ENCODE measurements at places on chromosomes 6 and 20. TPM values are rescaled to one million over a fixed set of nuclear protein-coding genes. Genes with fewer than 3 reads are reported as not detected.

Gene SLC22A3
- total RNA-seq, result 17.4 TPM

Gene TRIM31
- not detected for total RNA-seq

Gene SMIM29
- 23.2 TPM for total RNA-seq

Gene PI3
- not detected for total RNA-seq

- no peaks in the 10 kb centered on the region for H3K27me3 ChIP-seq
- H3K4me1 ChIP-seq, result no peaks in the 10 kb centered on the region
- H3K36me3 ChIP-seq, result no peaks in the 10 kb centered on the region
- no peak for DNase-seq
These were observed 48.1 kb upstream of the TNFRSF21 start for GRCh38 chr6:47357827-47358226.

GRCh38 chr6:95365454-95365853, 211.9 kb upstream of the MANEA start:
- H3K4me3 ChIP-seq, result no peak overlapping the region
- no peaks in the 10 kb centered on the region for H3K36me3 ChIP-seq
- H3K27me3 ChIP-seq, result no peaks in the 10 kb centered on the region
- DNase-seq, result no peak

DNA sequence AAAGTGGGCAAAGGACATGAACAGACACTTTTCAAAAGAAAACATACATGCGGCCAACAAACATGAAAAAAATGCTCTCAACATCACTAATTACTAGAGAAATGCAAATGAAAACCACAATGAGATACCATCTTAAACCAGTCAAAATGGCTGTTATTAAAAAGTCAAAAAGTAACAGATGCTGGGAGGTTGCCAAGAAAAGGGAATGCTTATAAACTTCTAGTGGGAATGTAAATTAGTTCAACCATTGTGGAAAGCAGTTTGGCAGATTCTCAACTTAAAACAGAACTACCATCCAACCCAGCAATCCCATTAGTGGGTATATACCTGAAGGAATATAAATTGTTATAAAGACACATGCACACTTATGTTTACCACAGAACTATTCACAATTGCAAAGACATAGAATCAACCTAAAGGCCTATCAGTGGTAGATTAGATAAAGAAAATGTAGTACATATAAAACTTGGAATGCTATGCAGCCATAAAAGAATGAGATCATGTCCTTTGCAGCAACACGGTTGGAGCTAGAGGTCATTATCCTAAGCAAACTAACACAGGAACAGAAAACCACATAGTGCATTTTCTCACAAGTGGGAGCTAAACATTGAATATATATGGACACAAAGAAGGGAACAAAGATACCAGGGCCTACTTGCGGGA, 16.3 kb downstream of the CENPQ start:
- no peaks in the 10 kb centered on the region for H3K4me1 ChIP-seq
- DNase-seq, result no peak
- H3K36me3 ChIP-seq, result peaks cover 11% of the 10 kb centered on the region
- H3K27ac ChIP-seq, result no peak overlapping the region
- H3K4me3 ChIP-seq, result no peak overlapping the region

DNA sequence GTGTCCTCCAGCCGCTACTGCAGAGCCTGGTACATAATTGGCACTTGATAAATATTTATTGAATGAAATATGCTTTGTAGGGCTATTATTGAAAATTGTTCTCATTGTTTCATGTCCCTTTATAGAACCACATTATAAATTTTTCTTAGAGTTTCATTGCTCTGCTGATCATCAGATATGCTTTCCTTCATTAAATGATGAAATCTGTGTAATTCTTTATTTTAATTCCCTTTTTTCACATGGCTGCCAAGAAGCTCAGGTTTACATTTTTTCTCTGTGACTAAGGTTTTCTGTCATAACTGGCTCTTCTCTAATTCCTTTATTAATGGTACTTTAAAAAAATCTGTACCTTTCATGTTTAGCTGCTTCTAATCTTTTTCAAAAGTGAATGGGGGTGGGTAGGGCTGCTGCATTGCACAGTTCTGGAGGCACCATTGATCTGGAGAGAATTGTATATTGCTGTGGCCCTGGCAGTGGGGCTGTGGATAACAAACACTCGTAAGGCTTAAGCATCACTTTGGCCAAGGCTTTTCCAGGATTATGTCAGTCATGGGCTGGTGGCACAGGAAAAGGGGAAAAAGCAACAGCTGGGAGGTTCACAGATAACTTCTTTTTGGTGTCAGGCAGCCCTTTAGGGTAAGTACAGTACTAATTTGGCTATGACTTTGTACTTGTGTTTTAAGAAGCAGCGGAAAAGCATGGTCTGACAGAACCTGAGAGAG, 43.8 kb downstream of the ARFGEF2 start:
- H3K27me3 ChIP-seq, result no peaks in the 10 kb centered on the region
- peaks cover 83% of the 10 kb centered on the region for H3K36me3 ChIP-seq
- peaks cover 32% of the 10 kb centered on the region for H3K4me1 ChIP-seq
- no peak overlapping the region for H3K4me3 ChIP-seq
- DNase-seq, result no peak
- peak overlapping the region; percentile 68 for H3K27ac ChIP-seq

- H3K27ac ChIP-seq, result no peak overlapping the region
- H3K27me3 ChIP-seq, result no peaks in the 10 kb centered on the region
- no peaks in the 10 kb centered on the region for H3K4me1 ChIP-seq
- H3K4me3 ChIP-seq, result no peak overlapping the region
- no peaks in the 10 kb centered on the region for H3K36me3 ChIP-seq
- no peak for DNase-seq
These were observed 6.6 kb upstream of the BMP7 start for GRCh38 chr20:57272883-57273535.

DNA sequence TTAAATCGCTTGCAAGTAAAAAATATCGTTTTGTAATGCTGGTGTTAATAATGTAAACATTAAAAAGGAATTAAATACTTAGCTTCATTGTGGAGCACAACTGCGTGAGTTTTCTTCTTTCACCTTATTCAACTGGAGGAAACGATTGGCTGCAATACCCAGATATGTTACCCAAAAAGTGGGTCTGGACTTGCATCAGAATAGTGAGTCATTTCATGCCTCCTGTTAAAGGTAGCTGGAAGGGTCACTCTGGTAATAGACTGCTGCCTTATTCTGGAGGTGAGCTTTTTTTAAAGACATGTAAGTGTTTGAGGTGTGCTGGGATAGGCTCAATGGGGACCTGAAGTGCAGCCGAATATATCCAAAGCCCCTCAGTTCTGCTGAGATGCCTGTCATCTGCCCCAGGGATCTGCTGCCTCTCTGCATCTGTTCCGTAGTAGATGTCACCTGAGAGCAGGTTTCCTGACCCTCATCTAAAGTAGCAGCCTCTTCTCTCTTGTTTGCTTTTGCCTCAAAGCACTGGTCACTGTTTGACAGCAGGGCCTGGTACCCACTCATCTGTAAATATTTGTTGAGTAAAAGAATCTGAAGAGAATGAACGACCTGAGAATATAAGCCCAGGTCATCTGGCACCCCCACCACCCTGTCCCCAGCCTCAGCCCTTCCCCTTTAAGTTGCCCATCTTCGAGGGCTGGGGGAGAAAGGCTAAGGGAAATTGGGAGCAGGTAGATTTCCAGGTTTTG, 5.6 kb upstream of the UQCC2 start:
- no peaks in the 10 kb centered on the region for H3K36me3 ChIP-seq
- no peak for DNase-seq
- H3K4me1 ChIP-seq, result peaks cover 16% of the 10 kb centered on the region
- H3K27ac ChIP-seq, result no peak overlapping the region
- H3K4me3 ChIP-seq, result no peak overlapping the region

DNA sequence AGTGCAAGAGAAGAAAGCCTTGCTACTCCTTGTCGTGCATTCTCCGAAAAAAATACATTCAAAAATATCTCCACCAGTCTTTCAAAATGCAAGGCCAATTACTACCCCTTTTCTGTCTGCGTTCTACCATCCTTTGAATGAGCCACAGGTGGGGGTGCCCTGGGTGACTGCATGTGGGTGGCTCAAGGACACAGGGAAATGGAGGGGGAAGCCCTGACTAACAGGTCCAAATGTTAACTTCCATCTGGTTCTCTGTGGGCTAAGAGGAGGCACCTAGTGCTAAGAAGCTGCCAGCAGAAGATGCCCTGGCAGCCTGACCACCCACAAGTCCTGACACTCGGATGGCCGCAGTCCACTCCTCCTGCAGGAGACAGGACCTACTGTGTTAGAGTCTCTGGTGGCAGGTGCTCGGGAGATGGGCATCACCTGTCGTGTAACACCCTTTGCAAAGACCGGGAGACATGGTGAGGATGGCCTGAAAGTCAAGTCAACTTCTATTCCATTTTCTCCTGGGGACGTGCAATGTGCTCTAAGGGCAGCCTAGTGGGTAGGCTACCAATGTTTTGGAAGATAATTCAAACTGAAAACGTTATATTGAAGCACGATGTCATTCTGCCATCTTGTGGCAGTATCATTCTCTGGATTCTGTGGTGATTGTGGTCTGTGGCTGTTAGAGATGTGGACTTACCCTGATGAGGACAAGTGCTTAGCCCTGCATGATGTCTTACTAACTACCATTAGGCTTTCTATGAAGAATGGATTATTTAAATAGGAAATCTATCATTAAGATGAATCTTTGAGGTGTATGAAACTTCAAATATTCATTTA, 27.4 kb upstream of the IGF2R start:
- no peaks in the 10 kb centered on the region for H3K27me3 ChIP-seq
- H3K36me3 ChIP-seq, result no peaks in the 10 kb centered on the region
- no peaks in the 10 kb centered on the region for H3K4me1 ChIP-seq
- H3K4me3 ChIP-seq, result no peak overlapping the region
- no peak overlapping the region for H3K27ac ChIP-seq

DNA sequence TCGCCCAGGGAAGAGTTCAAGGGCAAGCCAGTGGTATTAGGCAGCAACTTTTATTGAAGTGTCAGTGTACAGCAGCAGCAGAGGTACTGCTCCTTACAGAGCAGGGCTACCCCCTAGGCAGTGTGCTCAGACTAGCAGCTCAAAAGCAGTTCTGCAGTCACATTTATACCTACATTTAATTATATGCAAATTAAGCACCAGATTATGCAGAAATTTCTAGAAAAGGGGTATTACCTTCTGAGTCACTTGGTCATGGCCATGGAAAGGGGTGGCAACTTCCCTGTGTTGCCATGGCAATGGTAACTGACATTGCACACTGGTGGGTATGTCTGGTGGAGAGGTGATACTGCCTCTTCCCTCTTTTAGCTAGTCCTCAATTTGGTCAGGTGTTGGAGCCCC, 2.1 kb upstream of the ZKSCAN4 start:
- peaks cover 2% of the 10 kb centered on the region for H3K36me3 ChIP-seq
- H3K27ac ChIP-seq, result no peak overlapping the region
- H3K4me3 ChIP-seq, result no peak overlapping the region
- no peaks in the 10 kb centered on the region for H3K27me3 ChIP-seq

DNA sequence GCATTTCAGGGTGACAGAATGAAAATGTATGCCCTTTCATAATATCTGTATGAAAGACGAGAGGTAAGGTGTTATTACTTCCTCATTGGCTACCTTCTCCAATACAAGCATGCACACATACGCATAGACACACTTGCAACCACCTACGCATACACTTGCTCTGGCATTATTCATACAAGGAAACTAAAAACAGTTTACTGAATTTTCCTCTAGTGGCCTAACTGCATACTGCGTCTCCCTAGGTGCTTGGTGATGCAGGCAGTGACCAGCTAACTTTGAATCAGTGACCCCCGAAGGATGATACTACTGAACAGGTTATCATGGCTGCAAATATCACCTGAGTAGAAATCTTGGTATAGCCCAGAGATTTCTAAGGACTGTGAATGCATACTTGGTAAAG, 593.1 kb downstream of the PKHD1 start:
- DNase-seq, result no peak
- H3K4me1 ChIP-seq, result no peaks in the 10 kb centered on the region
- H3K36me3 ChIP-seq, result no peaks in the 10 kb centered on the region

GRCh38 chr6:122388945-122389344, 10.5 kb upstream of the HSF2 start:
- H3K36me3 ChIP-seq, result no peaks in the 10 kb centered on the region
- peak overlapping the region; percentile 48 for H3K27ac ChIP-seq
- H3K4me3 ChIP-seq, result no peak overlapping the region
- H3K4me1 ChIP-seq, result peaks cover 33% of the 10 kb centered on the region

DNA sequence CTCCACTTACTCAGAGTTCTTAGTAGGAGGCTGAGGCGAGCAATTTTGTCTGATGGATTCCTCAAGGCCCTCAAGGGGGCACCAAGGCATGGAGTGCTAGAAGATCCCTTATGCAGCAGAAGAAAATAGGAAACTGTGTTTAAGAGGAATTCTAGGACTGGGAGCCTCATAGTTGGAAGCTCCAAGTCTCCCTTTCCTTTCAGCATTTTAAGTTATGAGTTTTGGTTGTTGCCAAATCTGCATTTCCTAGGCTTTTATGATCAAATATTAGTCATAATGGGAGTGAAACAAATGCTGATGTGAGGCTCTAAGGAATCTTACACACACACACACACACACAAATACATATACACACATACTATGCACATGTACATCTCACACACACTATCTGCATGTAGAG, 714.0 kb downstream of the UTRN start:
- H3K27me3 ChIP-seq, result no peaks in the 10 kb centered on the region
- no peak for DNase-seq
- no peaks in the 10 kb centered on the region for H3K36me3 ChIP-seq
- no peak overlapping the region for H3K27ac ChIP-seq
- H3K4me3 ChIP-seq, result no peak overlapping the region
- H3K4me1 ChIP-seq, result no peaks in the 10 kb centered on the region

DNA sequence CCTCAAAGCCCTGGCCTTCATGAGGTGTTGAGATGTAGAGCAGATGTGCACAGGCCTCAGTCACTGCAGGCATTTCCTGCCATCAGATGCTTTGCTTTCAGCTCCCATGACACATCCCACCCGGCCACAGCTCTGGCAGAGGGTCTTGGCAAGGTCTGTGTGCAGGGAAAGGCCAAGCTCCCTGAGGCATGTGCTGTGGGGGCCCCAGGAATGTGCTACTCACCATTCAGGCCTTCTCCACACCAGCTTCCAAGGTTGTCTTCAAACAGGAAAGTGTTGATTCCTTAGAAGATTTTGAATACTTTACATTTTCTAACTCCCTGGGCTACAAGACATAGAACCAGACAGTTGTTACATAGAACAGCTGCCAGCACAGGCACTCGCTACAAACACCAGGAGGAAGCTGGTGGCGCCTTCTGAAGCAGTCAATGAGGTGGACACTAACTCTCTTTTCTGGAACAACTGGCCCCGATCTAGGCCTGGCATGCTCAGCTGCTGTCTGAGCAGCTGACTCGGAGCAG, 27.8 kb downstream of the CASS4 start:
- H3K4me1 ChIP-seq, result peaks cover 24% of the 10 kb centered on the region
- H3K4me3 ChIP-seq, result no peak overlapping the region
- no peaks in the 10 kb centered on the region for H3K36me3 ChIP-seq
- H3K27me3 ChIP-seq, result no peaks in the 10 kb centered on the region

DNA sequence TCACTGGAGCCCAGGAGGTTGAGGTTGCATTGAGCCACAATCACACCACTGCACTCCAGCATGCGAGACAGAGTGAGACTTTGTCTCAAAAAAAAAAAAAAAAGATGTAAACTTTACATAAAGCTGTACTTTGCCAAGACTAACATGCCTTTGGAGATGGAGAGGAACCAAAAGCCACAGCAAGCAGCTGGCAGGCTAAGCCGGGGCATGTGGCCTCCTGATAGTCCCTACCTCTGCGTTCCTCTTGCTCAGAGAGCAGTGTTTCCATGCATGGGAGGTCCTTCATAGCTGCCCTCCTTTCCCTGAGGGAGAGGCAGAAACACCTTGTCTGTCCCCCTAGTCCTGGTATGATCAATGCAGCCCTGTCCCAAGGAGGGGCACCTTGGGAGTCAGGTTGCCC, 35.2 kb downstream of the SPATA2 start:
- DNase-seq, result no peak
- no peak overlapping the region for H3K27ac ChIP-seq
- H3K36me3 ChIP-seq, result peaks cover 5% of the 10 kb centered on the region
- H3K27me3 ChIP-seq, result no peaks in the 10 kb centered on the region
- no peaks in the 10 kb centered on the region for H3K4me1 ChIP-seq
- no peak overlapping the region for H3K4me3 ChIP-seq
